ENCODE measurements at places on chromosomes 6 and 20.

- DNase-seq: peak; percentile 54
Observed at GRCh38 chr20:4607287-4607713, 114.4 kb upstream of the PRND start.

- no peak for DNase-seq
Observed at GRCh38 chr20:45576995-45577394, 2.1 kb downstream of the WFDC8 start.

DNA sequence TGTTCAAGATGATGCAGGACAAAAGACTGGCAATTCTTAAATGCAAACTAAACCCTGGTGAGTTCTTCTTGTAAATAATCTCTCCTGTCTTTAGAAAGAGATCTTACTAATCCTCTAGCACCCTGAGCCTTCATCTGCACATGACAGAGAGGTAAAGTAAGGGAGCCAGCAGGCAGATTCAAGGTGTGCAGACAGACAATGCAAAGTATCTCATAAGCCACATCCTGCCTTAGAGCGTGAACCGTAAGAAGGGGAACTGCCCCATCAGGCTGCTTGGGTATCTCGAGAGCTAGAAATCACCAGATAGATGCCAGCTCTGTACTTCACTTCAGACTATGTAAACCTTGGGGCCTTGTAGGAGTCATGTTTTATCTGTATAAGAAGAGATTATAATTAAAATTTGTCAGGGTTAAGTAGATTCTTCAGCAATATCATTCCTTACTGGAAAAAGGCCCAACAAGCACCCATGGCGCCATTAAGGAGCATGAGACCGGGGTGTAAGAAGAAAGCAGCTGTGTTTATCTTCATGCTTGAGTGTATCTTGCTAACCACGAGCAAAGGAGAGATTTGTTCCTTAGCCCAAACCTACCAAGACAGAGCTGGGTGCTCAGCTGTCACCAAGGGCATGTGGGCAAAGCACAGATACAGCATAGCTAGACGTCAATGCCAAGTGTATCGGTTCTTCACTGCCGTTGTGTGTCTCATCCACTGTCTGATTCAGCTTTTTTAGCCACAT, 24.4 kb downstream of the CNR1 start:
- no peak for DNase-seq

DNA sequence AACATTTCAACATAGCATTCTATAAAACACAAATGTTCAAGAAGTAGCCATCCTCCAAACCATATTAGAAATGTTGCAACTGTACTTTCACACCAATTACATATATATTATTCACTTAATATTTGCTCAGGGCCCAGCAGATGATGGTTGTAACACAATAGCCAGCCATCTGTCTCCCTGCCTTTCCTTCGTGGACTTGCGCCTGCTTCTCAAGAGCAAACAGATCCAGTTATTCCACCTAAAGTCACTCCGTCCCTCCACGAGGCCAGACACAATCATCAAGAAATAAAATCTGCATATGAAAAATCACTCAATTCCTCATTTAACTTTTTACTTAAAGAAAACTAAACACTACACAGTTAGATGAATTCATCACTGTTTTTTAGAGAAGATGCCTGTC, 160.4 kb downstream of the RALGAPA2 start:
- DNase-seq: no peak

GRCh38 chr20:63740627-63741353, 1.2 kb downstream of the SLC2A4RG start:
- peak; percentile 94 for DNase-seq

DNA sequence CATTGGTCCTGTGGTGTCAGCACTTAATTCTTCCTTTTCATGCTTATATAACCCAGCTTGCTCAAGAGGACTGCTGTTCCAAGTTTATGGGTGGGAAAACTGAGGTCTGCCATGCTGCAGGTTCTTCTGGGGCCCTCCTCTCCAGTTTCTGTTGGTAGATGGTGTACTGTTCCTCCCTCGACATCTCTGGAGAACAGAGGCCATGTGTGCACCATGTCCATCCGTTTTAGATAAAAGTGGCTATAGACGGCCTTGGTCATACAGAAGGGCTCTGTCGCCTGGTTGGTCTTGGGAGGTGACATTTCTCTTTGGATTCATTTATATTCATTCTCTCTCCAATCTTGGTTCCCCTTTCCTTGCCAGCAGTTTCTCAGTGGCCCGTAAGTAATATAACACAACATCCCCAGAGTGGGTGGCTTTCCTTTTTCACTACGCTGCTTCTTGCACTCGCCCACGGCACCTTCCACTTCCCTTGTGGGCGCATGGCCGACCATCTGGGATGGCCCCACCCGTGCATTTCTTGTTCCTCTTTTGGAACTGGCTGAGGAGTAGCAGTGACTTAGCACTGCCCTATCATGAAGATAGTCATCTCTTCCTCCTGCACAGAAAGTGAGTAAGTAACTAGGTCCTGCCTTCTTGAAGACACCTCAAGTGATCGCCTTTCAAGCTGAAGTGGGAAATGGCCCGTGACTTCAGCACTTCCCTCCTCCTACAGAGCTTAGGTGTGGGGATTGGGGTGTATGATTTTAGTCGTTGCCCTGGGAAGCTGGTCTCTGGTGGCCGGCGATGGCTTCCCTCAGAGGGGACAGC, 94.2 kb downstream of the RREB1 start:
- DNase-seq: no peak

DNA sequence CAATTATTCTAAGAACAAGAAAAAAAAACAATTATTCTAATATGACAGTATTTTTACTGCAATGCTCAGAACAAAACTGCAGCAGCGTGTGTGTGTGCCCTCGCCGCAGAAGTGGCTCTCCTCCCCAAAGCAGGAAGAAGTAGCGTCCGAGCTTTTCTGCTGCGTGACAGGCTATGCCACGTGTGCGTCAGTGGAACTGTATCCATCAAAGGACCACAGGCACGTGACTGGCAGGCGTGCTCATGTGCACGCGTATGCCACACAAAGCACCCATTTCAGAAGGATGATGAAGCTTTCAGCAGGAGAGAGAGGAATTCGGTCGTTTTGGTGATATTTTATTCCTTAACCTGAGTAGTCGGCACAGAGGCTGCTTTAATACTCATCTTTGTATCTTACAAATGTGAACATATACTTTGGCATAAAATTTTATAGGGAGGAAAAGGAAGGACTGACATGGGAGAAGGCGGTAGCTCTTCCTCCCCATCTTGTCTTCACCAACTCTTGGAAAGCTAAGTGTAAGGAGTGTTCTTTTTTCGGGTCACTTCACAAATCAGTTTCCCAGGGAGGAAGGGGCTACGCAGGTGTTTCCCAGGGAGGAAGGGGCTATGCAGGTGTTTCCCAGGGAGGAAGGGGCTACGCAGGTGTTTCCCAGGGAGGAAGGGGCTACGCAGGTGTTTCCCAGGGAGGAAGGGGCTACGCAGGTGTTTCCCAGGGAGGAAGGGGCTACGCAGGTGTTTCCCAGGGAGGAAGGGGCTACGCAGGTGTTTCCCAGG, 3.4 kb downstream of the TCFL5 start:
- DNase-seq: no peak

DNA sequence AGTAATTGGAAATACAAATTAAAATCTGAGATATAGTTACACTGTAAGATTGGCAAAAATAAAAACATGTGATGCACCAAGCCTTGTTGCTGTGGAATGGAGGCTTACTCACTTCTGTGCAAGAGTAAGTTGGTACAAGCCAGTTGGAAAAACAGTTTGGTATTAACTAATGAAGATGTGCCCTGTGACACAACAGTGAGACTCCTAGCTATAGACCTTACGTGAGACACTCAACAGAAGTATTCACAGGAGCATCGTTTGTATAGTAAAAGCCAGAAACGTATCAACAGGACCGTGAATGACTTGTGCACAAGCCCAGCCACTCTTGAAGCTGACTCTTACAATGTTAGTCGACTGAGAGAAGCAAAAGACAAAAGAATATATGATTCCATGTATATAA, 14.6 kb downstream of the NAA20 start:
- no peak for DNase-seq

DNA sequence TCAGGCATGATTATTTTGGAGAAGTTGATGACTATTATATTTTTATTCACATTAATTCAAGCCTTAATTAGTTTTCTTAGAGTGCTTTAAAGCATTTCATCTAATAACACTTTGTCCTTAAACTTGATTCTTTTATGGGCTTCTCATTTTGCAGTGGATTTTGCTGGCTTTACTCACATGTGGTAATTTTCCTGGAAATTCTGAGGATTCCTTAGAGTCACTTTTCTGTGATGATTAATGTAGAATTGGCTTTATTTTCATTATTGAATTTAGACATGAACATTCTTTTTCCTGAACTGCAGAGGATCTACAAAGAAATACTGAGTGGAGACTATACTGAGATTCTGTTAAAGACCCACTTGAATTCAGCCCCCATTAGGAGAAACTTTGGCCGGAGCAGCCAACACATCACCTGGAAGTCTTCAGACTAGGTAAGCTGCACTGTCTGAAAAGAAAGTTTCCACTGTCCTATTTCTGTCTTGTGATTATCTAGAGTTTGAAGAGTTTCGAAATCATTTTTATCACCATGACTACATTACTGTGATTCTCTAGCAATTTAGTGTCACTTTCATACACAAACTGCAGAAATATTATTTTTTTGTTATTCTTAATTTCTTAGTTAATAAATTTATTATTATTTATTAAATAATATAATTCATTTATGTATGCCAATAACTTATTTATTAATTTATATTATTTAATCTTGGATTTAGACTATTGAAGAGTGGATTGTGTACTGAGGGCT, 1.9 kb downstream of the RFPL4B start:
- DNase-seq: no peak

Measured in kidney (tissue), 22 donors.